ENCODE measurements at places on chromosomes 3 and 15.

- no peak for DNase-seq
Measured at GRCh38 chr3:101038880-101039279, 45.7 kb upstream of the ABI3BP start.

DNA sequence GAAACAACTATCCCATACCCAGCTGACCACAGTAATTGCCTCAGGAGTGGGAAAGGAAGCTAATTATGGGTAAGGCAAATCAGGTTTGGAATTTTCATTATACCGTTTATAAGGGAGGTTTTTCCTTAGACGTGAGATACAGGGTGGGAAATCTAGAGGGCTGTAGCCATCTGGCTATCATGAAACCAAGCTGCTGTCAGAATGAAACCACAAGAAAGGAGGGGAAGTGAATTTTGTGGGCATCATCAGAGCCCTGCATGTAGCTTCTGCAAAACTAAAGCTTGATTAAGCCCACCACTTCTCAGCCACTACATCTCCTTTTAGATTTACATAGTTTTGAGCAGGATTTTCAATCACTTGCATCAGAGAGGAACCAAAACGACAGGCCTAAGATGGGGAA lies 893.5 kb downstream of the TUSC7 start:
- DNase-seq = no peak

DNA sequence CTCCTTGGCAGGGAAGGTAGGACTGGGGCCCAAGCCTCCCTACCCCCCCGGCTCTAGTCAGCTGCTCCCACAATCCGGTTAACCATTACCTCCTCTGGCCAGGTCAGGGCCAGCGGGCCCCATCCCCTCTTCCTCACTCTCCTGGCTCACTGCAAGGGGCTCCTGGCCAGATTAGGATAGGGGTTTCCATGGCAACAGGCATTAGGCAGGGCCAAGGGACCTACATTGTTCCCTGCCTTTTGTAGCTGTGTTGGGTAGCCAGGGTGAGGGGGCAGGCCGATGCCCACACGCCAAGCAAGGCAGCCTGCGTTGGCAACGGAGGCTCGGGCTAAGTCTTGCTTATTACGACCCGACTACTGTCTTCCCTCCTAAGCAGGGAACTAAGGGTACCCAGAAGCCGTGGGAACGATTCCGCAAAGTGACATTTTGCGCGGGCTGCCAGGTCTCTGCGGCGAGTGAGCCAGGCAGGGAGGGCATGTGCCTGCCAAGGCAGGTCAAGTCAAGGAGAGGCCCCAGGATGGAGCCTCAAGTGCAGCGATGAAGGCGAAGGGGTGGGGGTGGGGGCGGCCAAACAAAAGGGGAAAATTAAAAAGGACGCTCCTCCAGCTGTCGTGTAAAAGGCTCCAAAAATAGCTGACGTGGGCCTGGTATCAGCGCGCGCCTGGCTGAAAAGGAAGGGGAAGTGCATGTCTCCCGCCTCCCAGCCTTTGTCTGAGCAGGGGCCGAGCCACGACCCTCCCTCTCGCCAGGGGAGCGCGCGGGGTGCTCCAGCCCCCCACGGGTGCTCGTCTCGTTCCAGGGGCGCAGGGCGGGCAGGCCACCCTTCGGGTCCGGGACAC lies 919 bp downstream of the IDH2 start:
- DNase-seq = peak; percentile 39

DNA sequence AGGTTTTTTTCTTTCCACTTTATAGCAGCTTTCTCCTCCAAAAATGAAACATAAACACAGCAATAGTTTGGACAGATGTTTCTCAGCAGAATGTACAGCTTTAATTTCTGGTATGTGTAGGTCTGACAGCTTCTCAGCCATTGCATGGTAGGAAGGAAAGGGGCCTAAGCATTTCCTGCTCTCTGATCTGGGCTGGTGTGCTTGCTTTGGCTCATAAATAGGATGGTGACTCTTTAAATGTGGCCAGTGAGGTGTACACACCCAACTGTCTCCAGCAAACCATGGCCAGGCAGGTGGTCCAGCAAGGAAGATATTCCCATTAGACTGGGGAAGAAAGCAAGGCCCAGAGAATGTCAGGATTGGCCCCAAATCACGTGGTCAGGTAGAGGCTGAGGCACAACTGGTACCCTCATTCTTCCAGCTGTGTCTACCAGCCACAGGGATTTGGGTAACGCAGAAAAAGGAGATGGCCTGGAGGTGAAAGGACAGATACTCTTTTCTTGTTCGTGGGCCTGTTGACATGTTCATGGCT lies 52.1 kb downstream of the ITGA11 start:
- DNase-seq = no peak

GRCh38 chr3:156448300-156448699 lies 106.6 kb downstream of the SSR3 start:
- DNase-seq = no peak

GRCh38 chr15:94576889-94577533 lies 345.6 kb downstream of the MCTP2 start:
- no peak for DNase-seq

GRCh38 chr3:172100482-172100881 lies 61.1 kb downstream of the FNDC3B start:
- DNase-seq = no peak

DNA sequence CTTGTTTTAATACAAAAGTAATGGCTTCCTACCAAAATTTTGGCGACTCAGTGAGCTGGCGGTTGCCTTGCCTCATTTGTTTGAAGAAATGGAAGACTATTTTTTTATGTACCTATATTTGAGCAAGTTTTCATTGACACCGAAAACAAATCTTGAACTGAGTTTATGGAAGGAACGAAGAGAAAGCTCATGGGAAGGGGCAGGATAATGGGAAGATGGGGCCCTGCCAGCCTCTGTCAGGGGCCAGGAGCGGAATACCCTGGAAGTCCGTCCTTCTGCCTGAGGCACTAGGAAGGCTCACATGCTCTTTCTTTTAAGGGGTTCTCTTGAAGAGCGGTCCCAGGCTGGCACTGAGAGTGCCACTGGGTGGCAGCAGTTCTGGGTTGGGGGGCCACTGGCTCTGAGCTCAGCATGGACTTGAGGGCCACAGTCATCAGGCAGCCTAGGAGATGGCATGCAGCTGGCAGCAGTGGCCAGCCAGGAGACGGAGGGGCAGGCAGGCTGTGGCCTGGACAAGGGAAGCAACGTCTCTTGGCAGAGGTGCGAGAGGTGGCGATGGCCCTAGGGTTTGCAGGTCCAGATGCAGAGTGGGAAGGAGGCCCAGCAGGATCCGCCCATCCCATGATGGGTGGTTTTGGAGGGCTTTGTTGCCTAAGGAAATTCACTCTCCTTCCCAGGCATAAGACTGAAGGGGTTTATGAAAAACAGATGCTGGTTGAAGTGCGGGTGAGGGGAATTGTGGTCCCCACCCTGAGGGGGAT lies 41.6 kb downstream of the ISG20 start:
- DNase-seq = no peak

- DNase-seq = no peak
Measured at GRCh38 chr3:133733226-133733625, 13.0 kb upstream of the TF start.

DNA sequence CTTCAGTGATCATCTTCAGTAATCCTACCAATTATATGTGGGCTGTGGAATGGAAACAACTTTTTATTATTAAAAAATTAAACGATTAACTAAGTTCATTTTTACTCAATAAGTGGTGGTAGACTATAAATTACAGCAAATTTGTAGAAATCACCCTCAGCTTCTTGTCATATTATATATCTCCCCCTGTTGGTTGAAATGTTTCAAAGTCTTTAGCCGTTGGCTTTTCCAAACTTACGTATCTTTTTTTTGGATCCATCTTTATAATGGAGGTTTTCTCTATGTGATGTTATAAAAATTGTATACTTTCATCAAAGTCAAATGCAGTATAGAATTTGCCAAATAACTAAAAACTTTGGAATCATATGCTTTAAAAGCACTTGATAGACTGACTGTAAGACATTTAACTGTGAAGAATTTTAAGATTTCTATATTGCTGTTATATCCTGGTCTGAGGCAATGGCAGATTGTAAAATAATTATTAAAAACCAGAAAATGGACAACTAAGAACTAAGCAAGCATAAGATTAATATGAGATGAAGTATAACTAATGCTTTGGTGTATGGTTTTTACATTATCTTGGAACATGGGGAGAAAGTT lies 44.7 kb downstream of the ATP11B start:
- DNase-seq = no peak

GRCh38 chr3:53080612-53081205 lies 34.8 kb upstream of the SFMBT1 start:
- DNase-seq = no peak

GRCh38 chr15:27842526-27842925 lies 256.6 kb downstream of the OCA2 start:
- DNase-seq = no peak

DNA sequence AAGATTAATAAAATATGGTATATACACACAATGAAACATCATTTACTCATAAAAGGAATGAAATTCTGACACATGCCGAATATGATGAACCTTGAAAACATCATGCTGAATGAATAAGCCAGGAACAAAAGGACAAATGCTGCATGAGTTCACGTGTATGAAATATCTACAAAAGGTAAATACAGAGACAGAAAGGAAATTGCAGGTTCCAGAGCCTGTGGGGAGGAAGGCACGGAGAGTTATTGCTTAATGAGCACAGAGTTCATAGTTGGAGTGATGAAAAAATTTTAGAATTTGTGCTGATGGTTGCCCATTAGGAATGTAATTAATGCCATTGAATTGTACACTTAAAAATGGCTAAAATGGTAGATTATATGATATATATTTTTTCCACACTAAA lies 49.5 kb downstream of the OCA2 start:
- no peak for DNase-seq

- no peak for DNase-seq
Measured at GRCh38 chr15:42723068-42723467, 13.9 kb downstream of the CDAN1 start.

DNA sequence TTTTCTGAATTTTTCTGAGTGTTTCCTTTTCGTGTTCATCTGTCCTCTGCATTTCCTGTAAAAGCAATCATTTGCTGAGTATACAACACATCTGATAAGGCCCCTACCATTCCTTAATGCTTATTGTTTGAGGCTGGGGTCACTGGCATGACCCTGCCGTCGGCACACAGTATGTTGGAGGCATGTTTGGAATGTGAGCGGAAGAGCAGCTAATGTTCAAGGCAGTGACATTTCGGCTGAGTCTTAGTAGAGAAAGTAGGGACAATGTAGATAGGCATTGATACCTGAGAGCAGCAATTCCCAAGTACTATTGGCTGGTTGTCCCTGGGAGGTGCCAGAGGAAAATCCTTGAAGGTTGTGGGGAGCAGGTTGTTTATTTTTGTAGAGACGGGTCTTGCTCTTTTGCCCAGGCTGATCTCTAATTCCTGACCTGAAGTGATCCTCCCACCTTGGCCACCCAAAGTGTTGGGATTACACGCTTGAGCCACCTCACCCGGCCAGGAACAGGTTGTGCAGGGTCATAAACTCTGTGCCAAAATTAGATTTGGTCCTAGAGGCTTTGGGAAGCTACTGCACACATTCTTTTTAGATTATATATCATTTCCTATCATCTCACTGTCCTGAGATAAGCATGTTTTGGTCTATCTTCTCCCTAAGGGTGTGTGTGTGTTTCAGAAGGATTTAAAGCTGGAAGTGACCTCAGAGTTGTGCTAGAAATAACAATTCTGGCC lies 13.5 kb downstream of the PTPN23 start:
- no peak for DNase-seq

DNA sequence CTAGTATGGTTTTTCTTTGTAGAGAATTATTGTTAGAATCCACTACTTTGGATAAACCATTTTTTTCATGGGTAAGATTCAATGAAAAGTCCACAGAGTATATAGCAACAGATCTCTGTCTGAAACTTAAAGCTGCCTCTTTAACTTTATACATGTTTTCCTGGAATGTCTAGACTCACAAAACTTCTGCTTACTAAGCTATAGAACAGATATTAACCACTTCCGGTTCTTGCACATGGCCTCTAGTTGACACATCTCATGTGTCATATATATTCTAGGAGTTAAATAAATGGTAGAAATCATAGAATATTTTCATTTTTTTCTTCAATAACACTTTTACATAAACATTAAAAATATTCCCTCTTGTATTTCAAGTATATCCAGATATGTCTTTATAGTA lies 1693.9 kb downstream of the SI start:
- DNase-seq = no peak

- DNase-seq = no peak
Measured at GRCh38 chr3:79657076-79657475, 110.7 kb downstream of the ROBO1 start.

GRCh38 chr3:88147261-88147660 lies 2.5 kb upstream of the C3orf38 start:
- DNase-seq = no peak

GRCh38 chr3:9036404-9037131 lies 73.3 kb upstream of the RAD18 start:
- DNase-seq = no peak

DNA sequence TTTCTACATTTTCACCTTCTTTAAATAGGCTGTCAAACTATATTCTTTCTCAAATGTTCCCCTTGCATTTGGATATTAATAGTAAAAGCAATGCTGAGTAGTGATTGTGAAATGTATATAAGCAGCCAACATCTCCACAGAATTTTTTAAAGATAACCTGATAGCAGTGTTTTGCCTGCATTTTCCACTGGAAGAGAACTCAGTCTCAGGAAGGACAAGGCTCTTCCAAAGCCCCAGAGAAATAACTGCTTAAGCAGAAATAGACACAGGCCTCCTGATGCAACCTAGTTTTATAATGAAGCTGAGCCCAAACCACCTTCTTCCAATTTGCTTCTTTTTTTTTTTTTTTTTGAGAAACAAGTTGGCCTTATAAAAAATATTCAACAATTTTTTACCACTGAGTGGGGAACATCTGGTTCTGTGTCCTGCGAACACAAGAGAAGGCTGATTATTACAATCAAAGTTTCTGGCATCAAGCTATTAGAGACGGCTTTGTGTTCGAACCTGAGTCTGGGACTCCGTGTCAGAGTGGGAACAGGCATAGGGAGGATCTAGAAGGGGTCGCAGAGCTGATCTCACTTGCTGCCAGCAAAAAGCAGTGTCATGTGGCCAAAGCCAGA lies 332.5 kb upstream of the TBL1XR1 start:
- no peak for DNase-seq

DNA sequence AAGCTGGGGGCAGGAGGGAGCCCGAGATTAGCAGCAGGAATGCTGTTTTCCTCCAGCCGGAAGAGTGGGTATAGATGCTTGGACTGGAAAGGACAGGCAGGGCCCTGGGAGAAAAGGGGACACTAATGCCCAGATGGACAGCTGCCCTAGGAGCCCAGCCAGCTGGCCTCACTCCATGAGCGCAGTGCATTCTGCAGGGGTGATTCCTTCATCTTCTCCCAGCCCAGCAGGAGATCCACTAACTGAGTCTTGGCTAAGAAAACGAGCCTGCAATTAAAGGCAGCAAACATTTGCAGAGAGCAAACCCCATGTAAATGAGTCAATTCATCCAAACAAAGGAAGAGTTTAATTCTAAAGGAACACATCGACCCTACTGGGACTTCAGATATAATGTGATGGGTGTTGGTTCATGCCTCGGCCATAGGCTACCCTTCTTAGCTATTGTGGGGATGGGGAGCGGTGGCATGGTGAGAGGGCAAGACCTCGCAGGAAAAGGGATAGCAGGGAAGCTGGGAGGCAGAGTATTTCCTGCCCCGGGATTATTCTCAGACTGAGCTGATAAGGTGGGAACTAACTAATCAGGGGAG lies 13.3 kb upstream of the MINAR1 start:
- no peak for DNase-seq

- no peak for DNase-seq
Measured at GRCh38 chr3:195180490-195181112, 90.4 kb downstream of the XXYLT1 start.
